ENCODE measurements at places on chromosomes 4 and X. TPM values are rescaled to one million over a fixed set of nuclear protein-coding genes. Genes with fewer than 3 reads are reported as not detected.

The RNF212 gene
- polyA plus RNA-seq = 0.28 TPM

The H2BW2 gene
- polyA plus RNA-seq = not detected

The SYN1 gene
- polyA plus RNA-seq = 0.07 TPM

The CXCL11 gene
- polyA plus RNA-seq = 1.4 TPM

The IL2RG gene
- 0.26 TPM for polyA plus RNA-seq

The FREM3 gene
- not detected for polyA plus RNA-seq

The KIAA0232 gene
- 10.0 TPM for polyA plus RNA-seq

The COL25A1 gene
- polyA plus RNA-seq = not detected

The PPBP gene
- 0.68 TPM for polyA plus RNA-seq

The ADAM29 gene
- polyA plus RNA-seq = not detected

The PF4V1 gene
- not detected for polyA plus RNA-seq

The MYOZ2 gene
- not detected for polyA plus RNA-seq

The NR3C2 gene
- polyA plus RNA-seq = 1.5 TPM

The HSFX1 gene
- not detected for polyA plus RNA-seq

The LANCL3 gene
- 0.97 TPM for polyA plus RNA-seq

The EIF4E gene
- 83.2 TPM for polyA plus RNA-seq

The BGN gene
- 0.03 TPM for polyA plus RNA-seq

GRCh38 chrX:55619547-55619946, 3.7 kb upstream of the FOXR2 start:
- DNase-seq = no peak

GRCh38 chr4:31071508-31072486, 351.6 kb downstream of the PCDH7 start:
- no peak for DNase-seq

DNA sequence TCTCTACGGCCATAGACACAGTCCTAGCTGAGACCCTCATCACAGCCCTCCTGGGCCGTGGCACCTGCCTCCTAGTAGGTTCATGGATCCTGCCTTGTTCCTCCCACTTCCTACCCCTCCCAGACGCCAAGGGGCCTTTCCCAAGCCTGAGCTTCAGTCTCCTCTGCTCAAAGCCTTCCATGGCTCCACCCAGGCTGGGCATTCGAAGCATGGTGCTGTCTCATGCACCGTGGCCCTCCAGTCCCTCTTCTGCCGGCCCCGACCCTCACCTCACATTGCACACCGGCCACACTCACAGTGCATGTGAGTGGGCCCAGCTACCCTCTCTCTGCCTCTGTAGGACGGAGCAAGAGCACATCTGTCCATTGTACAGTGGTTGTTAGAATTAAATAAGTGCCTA, 21.7 kb upstream of the KIAA0232 start:
- DNase-seq = no peak

DNA sequence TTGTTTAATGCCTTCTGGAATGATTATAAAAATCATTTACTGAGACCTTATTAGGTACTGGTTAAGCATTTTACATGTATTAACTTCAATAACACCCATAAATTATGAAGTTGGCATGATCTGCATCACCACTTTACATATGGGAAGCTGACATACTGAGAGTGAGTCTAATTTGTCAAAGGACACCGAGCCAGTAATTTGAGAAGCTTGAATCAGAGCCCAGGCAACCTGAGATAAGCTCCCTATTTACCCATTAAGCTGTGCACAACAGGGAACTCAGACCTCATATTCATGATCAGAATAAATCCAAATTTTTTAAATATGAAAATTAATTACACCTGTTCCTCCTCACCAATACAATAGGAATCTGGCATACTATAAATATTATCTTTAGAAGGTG, 247.9 kb upstream of the EPHA5 start:
- no peak for DNase-seq

GRCh38 chr4:99856166-99856565, 38.1 kb downstream of the LAMTOR3 start:
- no peak for DNase-seq

DNA sequence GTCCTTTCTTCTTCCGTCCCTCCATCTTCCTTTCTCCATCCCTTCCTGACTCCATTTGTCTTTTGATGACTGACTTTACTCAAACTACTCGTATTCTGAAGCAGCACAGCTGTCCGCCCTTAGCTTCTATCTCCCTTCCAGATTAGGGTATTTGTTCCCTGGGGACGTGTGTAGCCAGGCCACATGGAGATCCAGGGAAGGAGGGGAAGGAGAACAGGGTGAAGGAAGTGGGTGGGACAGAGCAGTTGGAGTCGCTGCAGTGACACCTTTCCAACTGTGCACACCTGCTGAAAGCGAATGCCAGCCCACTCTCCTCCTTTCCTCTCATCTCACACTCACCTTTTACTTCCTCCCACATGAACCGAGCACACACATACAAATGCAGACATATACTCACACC, 323.8 kb downstream of the DCTD start:
- DNase-seq = no peak

DNA sequence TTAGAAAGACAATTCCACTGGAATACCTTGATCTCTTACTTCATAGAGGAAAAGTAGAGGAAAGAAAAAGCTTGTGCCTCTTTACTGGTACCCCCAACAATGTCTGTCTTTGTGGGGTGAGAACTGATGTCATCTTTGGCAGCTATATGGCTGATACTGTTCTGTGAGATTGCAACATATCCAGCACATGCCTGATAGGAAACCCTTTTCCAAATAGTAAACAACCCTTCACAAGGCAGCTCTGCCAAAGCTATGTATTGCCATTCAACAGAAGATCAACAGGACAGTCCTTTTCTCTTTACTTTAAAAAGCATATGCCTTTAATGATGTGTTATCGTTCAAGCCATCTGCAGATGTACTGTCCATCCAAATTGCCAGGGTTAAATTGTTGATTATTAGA, 105.9 kb downstream of the IL1RAPL1 start:
- DNase-seq = no peak

- no peak for DNase-seq
These were observed 262.7 kb downstream of the DHX15 start for GRCh38 chr4:24321616-24322015.

GRCh38 chrX:54540289-54540688, 10.3 kb downstream of the GNL3L start:
- DNase-seq = no peak

DNA sequence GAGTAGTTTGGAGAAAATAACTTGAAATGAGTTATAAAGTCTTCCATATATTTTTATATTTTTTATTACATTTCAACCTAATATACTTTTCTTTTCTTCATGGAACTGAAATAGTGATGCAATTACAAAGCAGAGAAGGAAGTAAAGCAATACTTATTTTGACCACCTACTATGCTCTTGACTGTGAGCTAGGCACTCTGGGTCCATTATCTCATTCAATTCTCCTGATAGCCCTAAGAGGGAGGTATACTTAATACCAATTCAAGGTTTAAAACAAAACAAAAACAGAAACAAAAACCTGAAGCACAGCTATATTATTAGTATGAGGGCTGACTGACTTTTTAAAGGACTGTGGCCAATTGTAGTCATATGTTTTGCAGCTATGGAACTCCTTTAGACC, 193.5 kb downstream of the MAD2L1 start:
- no peak for DNase-seq

- no peak for DNase-seq
These were observed 19.0 kb downstream of the THOC2 start for GRCh38 chrX:123713841-123714240.

GRCh38 chrX:119529345-119530276, 35.6 kb downstream of the STEEP1 start:
- DNase-seq = no peak

DNA sequence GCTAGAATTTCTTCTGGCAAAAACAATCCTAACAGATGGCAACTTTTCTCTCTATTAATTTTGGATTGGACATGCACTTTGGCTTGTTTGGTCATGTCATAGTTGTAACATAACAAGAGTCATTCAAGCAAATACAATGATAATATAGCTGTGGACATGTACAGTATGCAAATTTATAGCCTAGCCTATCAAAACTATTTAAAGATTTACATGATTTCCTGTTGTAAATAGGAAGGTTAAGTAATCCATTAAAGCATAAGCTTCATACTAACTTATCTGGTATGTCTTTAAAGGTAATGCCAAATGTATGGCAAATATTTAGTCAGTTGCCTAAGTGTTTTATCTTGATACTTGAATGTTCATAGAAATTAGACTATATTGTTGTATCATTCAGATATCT, 45.3 kb downstream of the RPA4 start:
- DNase-seq = no peak

GRCh38 chr4:153643406-153644383, 40.4 kb upstream of the TLR2 start:
- no peak for DNase-seq

GRCh38 chrX:85630901-85631300, 251.4 kb upstream of the POF1B start:
- no peak for DNase-seq

DNA sequence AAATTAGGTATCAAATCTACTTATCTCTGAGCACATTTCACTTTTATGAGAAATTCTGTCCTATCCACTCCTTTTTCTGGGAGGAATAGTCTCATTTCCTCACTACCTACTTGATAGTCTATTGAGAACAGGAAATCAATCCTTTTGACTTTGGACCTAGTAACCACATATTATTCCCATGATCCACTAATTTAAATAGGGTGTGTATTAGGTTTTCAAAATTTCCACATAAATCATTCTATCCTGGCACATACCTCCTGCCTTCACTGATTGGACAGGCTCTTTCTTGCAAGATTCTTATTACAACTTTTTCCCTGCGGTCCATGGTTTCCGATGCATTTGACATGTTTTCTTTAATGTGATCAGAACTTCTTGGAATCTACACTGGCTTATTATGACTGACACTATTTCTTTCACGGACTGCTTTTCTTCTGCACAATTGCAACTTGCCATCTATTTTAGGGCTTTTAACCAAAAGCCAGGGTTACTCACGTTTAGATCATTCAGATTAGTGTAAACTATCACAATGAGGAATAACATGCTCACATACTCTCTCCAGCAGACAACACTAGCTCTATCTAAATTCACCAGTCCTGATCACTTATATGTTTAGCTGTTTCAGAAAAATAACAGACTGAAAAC, 419.9 kb upstream of the SLIT2 start:
- no peak for DNase-seq

DNA sequence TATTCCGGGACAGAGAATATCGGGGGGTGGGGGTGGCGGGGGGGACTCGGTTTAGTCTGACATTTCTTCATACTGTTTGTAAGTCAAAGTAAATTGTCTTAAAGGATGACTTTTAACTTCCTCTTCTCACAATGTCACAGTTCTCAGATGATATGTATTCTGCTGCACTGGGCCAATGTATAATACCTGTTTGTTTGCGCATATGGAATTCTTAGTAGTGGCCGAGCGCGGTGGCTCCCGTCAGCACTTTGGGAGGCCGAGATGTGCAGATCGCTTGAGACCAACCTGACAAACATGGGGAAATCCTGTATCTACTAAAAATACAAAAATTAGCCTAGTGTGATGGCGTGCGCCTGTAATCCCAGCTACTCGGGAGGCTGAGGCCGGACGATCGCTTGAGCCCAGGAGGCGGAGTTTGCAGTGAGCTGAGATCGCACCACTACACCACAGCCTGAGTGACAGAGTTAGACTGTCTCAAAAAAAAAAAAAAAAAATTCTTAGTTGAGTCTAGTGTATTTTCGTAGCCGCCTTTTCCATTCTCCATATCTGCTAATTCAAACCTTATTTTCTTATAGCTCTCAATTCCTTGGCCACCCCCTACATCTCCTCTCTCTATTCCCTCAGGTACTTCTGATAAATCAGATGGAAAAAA, 851 bp downstream of the POLR2B start:
- DNase-seq = no peak

DNA sequence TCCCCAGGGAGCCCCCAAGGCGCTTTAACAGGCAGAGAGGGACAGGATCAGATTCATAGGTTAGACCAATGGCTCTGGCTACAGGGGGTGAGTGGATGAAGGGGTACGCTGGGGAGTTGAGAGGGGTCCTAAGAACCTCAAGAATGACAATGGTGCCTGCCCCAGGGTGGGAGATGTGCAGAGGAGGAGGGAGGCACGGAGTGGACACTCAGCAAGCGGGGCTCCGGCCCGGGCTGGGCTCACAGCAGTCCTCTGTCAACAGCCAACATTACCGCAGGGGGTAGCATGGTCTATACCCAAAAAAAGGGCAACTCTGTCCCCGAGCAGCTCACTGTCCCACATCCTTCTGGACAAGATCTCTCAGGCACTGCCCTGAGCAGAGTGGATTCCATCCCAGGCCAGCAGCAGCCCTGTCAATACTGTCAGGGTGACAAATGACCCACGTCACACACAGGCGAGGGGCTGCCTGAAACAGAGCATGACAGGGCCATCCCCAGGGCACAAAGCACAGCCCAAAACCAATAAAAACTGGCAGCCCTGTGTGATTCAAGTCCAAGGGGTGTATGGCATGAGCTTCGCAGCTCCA, 47.7 kb upstream of the PPP2R2C start:
- no peak for DNase-seq

- DNase-seq = no peak
These were observed 719 bp upstream of the TCEAL4 start for GRCh38 chrX:103584596-103584995.

DNA sequence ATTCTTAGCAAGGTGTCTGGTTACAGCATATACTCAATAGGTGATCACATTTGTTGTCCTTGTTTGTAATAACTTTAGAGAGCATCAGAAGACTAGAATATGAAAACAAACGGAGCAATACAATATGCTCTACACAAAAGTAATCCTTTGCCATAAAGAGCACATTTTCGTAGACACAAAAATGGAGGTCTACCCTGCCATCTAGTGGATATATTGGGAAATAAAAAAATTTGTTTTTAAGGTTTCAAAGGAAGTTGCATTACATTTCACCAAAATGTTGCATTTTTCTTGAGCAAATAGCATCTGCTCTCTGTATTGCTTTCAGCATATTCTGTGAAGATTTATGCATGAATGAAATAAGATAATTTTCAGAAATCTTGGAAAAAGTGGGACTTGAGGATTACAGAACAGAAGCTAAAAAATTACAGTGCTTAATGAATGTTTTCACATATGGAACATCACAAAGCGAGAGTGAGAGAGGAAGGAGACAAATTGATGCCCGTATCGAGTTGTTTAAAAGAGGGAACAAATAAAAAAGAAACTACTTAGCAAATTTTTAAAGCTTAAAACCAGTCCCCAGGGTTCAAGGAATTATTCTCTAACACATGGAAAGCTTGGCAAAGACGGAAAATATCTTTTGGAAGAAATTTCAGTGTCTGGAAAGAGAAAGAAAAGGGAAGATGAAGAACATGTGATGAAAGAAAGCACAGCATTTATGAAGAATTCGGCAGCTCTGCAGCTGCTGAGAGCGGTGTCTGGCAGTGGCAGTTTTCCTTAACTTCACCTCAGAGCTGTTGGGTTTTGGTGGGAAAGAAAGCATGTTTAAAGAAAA, 390.1 kb downstream of the ANKRD50 start:
- no peak for DNase-seq

DNA sequence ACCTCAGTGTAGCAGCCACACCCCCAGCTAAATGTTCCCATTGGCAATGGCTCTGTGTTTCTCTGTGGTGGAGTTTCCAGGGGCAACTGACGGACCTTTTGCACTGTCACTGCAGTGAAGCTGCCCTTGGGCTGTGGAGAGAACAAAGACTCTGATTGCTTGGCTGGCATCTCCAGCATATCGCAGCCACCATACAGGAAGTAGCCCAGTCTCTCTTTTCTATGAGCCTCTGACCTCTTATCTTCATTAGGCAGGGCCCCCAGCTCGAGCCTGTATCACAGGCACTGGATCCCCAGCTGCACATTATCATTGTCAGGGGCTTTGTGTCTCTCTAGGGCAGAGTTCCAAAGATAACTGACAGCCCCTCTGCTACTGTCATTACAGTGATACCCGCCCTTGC, 483.5 kb downstream of the ARAP2 start:
- no peak for DNase-seq

- DNase-seq = no peak
These were observed 48.0 kb upstream of the PDLIM5 start for GRCh38 chr4:94403751-94404150.

All from keratinocyte (primary cell).